Dermis microvascular lymphatic vessel endothelial cell (primary cell): ENCODE measurements at places on chromosomes 4 and X. TPM values are rescaled to one million over a fixed set of nuclear protein-coding genes. Genes with fewer than 3 reads are reported as not detected.

The NPY1R gene
- 0.13 TPM in 1 of 2 replicates, not detected in the other for total RNA-seq

The NWD2 gene
- not detected in 2 replicates for total RNA-seq

The JADE3 gene
- 8.5 and 12.8 TPM in 2 replicates for total RNA-seq

The CRLF2 gene
- total RNA-seq = under 0.01 TPM in 1 of 2 replicates, not detected in the other

The P2RY4 gene
- not detected in 2 replicates for total RNA-seq
